NCI-H345 (cell line): ENCODE measurements at places on chromosomes 2 and 18.

DNA sequence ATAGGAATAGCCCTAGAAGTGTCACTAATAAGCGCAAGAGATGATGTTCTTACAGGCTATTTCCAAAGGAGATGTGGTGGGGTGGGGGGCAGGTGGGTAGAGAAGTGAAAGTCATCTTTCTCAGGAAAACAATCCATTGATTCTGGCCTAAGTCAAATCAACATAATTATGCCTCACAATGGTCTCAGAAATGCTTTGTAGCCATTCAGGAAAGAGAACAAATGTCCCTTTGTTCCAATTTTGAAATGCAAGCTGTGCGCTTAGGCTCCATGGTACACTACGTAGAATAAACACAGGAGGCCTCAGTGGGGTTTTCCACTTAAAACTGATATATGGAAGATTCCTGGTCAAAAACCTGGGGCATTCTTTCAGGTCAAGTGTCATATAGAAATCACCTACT is 529.9 kb upstream of the KLHL29 start:
- peak; percentile 59 for DNase-seq

DNA sequence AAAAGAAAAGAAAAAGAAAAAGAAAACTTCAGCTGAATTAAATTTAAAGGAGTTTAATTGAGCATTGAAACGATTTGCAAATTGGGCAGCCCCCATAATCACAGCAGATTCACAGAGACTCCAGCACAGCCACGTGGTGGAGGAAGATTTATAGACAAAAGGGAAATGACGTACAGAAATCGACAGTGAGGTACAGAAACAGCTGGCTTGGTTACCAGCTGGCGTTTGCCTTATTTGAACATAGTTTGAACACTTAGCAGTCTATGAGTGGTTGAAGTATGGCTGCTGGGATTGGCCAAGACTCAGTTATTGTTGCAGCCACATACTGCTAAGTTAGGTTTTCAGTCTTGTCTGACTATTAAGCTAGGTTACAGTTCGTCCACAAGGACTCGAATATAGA is 312.2 kb upstream of the SLC14A2 start:
- no peak for DNase-seq

GRCh38 chr2:144780983-144781382 is 261.1 kb upstream of the ZEB2 start:
- DNase-seq: no peak

- no peak for DNase-seq
Measured at GRCh38 chr18:39039813-39040212, 1474.2 kb upstream of the CELF4 start.

GRCh38 chr18:8287196-8287885 is 321.9 kb upstream of the RAB12 start:
- DNase-seq: no peak

GRCh38 chr18:40179729-40180461 is 1775.1 kb upstream of the PIK3C3 start:
- DNase-seq: no peak

- DNase-seq: no peak
Measured at GRCh38 chr18:74661691-74662090, 64.0 kb downstream of the ZNF407 start.

GRCh38 chr18:26405190-26405801 is 143.1 kb downstream of the KCTD1 start:
- DNase-seq: peak; percentile 55

DNA sequence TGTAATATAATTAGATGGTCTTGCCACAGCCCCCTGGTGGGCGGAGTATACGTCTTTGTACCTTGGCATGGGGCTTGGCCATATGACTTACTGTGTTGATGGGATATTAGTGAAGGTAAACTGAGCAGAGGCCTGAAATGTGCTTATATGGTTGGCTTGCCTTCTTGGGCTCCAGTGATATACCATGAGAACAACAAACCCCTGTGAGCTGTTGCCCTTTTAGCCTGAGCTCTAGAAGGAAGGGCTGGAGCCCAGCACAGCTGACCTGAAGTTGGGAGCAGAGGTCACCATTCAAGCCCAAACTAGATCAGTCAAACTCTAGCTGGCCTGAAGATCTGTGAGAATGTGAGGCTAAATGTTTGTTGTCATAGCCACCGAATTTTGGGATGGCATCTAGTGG is 75.2 kb upstream of the CD302 start:
- no peak for DNase-seq

DNA sequence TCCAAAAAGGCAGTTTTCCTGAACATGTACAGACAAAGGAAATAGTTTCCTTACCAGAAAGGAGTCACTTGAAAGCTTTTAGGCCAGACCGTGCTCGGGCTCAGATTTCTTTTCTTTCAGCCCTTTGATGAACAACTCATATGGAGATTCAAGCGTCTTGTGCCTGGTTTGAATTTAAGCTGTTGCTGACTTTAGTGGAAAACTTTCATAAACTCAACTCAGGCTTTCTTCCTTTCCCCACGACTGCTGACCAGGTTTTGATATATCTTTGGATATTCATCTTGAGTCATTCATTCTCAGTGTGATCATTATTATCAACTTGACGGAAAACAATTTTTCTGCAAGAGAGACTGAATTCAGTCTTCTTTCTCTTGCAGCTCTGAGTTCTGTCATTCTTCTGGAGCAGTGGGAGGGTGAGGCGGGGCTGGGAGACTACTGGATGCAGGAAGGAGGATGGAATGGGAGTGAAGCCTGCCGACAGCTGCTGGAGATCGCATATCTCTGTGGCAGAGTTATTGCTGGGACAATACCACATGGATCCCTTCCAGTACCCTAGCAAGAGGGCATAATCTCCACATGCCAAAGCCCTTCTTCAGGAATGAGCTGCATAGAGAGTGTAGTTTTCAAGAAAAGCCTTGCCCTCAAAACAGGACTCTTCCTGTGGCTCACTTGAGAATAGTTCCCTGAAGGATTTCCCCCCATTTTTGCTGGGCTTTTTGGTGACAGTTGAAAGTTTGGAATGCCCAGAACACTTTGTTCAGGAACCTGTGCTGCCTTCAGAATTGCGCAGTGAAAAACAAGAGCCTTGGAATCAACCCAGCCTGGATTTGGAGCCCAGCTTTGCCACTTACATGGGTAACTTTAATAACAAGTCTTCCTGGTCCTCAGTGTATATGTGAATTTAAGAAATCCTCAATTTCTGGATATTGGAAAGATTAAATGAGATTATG is 364.4 kb downstream of the ZNF521 start:
- DNase-seq: no peak

- DNase-seq: no peak
Measured at GRCh38 chr2:240759459-240759858, 60.6 kb downstream of the KIF1A start.

DNA sequence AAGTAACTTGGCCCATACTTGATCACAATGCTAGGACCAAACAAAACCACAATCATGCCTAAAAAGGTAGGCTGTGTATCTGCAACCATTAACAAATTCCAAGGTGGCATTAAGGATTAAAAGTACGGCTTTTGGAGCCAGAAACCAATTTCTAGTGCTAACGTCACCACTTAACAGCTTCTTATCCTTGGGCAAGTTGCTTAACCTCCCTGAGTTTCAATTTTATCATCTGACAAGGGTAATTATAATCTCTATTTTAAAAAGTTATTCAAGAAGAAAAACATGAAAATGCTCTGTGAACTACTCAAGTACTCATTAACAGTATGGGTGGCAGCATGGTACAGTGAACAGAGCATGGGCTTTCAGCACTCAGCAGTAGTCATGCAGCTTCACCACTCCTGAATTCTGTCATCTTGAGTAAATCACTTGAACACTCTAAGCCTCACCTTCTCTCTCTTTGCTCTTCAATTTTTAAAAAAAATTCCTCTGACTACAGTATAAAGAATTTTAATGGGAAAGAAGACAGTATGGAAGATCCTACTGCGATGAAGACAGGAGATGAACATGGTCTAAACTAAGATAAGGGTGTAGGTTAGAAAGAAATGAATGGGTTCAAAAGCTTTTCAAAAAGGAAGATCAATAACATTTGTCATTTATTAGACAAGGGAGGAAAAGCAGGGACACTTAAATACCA is 69.2 kb downstream of the SS18 start:
- no peak for DNase-seq

DNA sequence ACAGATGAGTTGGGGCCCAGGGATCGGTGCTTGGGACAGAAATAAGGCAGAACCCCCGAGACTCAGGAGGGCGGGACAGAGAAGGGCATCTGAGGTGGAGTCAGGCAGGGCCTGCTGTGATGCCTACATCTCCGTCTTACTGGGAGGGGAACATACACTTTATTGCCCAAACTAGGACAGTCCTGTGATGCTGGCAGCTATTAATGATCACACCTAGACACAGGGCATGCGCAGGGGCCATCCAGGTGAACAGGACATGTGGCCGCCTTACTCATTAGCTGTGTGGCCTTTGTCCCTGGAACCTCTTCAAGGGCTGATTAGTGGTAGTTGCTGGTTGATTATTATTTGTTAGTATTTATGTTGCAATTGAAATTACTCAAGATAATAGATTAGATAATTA is 33.2 kb downstream of the MLPH start:
- DNase-seq: no peak

DNA sequence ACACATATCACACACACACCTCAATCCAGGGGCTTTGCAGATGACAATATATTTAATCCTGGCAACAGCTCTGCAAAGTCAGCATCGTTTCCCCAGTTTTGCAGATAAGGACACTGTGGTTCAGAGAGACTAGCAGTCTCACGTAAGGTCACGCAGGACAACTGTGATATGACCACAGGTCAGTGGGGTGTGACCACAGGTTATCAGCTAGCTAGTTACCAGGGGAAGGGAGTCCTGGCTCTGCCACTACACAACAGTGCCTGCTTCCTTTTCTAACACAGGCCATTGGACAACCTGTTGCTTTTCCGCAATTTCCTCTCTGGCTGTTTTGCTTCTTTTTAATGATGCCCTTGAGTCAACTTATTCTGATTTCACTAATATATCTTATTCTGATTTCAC is 33.3 kb downstream of the RBMS1 start:
- no peak for DNase-seq

DNA sequence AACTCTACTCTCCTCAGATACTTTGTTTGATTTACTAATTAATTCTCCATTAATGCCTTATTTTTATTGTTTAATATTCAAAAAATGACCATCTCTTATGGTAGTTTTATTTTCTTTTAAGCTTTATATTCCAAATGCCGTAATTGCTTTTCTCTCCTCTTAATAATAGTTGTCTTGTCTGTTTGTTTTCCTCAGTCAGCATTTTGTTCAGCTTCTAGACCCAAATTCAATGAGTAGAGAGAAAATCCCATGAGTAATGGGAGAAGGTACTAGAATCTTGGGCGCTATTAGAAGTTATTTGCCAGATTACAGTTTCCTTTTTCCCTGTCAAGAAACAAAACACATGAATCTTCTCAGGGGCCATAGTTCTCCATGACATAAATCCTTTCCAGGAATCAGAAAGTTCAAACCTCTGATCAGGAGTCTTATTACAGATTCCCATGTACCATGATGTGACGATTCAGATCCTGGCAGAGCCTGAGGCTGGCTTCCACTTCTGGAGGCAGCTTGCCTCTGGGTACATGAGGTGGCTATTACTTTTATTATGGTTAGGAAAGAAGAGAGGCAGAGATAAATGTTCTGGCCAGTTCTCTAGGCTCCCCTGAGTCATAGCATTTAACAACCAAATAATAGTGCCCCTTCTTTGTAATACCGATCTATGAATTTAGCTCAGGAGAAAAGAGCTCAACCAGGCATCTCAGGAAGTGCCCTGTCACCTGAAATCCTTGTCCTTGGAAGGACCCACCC is 485.1 kb upstream of the SETBP1 start:
- no peak for DNase-seq

DNA sequence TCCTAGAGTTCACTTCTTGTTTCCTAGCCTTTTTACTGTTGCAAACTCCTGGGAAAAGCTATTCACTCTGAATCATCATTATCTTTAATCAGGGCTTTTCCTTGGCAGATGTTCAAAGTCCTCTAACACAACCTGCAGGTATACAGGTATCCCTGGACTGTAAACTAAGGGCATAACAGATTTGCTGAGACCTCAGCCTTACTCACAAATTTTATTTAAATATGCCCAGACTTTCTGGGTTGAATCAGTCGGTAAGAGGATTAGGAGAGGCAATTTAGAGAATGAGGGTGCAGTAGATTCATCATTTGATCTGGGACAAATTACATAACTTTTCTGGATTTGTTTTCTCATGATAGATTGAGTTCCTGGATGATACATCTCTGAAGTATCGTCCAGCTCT is 217.8 kb upstream of the STON1 start:
- DNase-seq: no peak
